ENCODE measurements at places on chromosomes 3 and 15.

DNA sequence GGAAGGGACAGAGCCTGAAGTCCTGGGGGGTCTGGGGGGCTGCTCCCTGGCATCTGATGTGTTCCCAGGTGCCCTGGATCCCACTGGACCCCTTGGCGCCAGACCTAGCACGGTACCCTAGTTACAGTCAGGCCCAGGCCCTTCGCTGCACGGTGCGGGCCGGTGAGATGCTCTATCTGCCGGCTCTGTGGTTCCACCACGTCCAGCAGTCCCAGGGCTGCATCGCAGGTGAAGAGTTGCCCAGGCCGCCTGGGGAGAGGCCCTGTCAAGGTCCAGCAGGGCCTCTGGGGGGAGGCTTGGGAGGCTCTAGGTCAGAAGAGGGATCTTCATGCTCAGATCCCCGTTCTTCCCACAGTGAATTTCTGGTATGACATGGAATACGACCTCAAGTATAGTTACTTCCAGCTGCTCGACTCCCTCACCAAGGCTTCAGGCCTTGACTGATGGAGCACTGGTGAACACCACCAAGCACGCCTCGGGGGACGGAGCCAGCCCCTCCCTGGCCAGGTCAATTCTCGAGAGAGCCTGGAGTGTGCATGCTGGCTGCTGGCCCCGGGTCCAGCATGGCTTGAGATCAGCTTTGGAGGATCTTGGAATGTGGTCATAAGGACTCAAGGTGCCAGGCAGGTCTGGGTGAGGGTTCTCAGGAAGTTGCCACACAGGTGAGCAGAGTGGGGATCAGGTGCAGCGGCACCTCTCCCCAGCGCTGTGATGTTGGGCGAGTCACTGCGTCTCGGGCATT lies 1.8 kb upstream of the PLA2G4B start:
- no peak for DNase-seq

DNA sequence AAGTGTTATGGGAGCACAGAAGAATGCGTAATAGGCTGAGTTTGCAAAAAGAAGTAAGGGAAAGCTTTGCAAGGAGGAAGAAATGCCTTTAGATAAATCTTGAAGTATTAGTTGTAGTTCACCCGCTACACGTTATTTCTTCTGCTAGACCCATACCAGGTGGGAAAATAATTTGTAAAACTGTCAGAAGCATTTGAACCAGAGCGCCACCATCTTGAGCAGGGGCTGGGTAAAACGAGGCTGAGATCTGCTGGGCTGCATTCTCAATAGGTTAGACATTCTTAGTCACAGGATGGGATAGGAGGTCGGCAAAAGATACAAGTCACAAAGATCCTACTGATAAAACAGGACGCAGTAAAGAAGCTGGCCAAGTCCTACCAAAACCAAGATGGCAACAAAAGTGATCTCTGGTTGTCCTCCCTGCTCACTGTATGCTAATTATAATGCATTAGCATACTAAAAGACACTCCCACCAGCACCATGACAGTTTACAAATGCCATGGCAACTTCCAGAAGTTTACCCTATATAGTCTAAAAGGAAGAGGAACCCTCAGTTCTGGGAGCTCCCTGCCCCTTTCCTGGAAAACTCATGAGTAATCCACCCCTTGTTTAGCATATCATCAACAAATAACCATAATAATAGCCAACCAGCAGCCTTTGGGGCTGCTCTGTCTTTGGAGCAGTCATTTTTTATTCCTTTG lies 50.0 kb upstream of the ZNF280D start:
- no peak for DNase-seq

DNA sequence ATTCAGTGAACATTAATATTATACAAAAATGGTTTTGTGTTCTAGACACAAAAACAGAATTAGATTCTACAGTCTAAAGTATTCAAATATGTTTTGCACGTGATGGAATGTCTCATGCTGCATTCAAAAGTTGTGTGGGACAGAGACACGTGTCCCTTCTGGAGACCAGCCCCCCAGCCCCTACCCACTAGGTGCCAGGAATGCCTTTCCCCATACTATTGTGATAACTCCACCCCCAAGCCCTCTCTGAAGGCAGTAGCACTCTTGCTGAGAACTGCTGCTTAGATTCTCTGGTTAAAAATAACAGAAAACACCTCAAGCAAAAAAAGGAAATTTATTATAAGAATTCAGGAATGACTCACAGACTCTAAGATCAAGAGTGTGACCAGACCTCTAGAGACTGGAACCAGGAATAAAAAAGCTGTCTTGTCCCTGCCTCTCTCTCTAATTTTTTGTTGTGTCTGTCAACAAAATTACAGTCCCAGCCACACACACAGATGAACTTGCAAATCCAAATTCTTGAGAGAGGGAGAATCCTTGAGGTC lies 57.7 kb downstream of the PXYLP1 start:
- DNase-seq, result no peak

DNA sequence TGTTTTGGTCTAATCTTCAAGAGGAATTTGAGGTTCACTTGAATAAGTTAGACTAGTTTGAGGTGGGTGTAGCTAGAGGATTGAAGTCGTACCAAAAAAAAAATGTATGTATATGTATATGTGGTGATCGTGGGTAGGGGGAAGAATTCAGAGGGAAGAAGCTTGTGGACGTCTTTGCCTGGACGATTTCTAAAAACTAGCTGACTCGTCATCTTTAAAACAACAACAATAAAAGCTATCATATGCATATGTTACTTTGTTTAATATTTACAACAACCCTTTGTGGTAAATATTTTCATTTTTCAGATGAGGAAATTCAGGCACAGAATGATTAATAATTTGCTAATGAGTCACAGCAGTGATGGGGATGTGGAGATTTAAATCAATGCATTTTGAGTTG lies 18.1 kb downstream of the RNF111 start:
- no peak for DNase-seq

DNA sequence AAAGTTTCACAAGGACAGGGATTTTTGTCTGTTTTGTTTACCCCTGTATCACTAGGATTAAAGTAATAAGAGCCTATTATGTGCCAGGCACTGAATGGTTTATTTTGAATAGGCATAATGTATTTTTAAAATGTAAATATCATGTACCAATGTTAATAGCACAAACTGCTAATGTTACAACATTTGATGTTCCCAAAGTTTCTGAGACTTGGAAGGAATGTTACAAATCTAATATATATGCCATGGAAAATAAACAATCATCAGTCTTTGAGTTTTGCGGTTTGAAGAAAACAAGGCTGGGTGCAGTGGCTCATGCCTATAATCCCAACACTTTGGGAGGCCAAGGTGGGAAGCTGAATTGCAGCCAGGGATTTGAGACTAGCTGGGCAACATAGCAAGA lies 159.4 kb downstream of the CDIN1 start:
- no peak for DNase-seq

DNA sequence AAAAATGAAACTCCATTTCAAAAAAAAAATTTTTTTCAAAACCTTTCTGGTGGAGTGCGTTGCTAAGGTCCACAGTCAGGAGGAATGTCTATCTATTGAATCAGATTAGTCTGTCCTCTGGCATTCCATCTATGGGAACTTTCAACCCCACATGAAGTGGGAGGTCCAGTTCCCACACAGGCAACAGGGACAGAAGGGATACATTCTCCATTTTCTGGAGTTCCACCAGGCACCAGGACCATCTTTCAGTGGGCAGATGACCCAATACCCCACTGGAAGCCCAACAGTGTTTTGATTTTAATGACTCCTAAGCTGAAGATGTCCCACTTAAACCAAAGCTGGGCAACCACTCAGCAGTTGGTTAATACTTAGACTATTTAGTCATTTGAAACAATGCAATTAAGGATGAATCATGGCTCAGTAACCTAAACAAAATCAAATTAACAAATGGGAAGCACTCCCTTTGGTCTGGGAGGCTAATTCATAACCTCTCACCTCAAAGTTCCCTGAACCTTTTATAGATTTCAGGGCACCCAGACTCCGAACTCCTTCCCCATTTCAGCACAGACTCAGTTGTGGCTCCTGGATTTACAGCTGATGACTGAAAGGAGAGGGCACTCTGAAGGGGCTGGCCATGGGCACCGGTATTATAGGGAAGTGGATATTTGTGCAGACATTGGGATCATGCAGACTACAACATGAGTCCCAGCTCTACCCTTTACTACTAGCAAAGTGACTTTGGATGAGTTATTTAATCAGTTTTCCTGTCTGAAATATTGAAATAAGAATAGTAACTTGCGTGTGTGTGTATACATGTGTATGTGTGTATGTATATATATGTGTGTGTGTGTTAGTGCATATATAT lies 264.3 kb upstream of the LRTM1 start:
- DNase-seq, result no peak

DNA sequence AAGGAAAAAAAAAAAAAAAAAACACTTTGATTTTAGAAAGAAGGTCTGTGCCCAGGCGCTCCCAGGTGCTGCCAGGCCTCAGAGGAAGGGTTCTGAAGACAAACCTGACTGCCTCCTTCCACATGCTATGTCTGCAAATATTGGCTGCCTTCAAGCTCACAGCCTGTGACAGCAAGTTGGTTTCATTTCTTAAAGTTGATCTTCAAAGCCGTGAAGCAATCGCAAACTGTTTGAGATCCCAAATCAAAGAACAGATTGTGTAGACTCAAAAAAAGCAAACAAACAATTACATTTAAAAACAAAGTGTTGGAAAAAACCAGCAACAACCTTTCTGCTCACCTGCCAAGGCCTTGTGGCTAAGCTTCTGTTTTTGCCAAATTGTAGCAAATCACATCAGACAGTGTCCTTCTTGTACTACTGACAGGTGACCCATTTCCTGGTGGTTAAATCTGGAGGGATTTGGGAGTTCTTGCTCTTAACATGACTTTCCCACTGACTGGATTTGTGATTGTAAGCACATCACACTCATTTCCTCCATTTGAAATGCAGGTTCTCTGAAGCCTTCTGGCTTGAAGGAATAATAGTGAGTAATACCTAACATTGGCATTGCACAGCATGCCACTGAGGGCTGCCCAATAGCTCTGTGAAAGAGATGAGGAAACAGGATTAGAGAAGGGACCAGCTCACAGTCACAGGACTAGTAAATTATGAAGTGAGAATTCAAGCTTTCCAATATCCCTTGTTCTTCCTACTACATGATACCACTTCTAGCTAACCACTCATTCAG lies 502.4 kb downstream of the LPP start:
- no peak for DNase-seq

DNA sequence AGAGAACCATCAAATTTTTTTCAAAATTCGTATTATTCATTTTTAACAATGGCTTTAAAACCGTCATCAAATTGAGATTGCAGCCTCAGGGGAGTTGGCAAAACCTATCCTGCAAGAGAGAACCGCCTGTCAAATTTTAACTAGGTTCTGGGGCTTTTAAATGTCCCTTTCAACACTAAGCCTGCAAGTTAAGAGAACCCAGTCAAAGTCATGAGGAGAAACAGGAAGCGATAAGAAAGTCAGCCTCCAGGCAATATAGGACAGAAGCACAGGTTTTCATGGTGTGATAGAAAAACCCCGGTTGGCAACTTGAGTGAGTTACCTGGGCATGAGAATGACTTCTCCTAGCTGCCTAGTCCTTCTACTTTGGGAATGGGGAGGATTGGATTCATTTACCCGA lies 59.8 kb downstream of the CPNE4 start:
- no peak for DNase-seq

DNA sequence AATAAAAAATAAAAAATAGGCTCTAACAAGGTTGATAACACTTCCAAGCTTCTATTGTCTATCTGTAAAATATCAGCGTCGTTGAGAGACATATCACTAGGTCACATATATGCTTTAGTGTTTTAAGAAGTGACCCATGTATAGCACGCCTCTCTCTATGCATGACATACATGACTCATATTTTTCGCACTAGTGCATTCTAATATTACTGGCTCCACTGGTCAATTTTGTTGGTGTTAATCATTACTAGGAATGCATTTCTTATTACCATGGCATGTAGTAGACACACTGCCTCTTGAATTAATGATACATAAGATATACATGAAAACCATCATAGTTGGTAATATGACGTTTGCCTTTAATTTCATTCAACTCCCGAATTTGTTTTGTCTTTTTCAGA lies 203.1 kb downstream of the CHL1 start:
- DNase-seq, result no peak

DNA sequence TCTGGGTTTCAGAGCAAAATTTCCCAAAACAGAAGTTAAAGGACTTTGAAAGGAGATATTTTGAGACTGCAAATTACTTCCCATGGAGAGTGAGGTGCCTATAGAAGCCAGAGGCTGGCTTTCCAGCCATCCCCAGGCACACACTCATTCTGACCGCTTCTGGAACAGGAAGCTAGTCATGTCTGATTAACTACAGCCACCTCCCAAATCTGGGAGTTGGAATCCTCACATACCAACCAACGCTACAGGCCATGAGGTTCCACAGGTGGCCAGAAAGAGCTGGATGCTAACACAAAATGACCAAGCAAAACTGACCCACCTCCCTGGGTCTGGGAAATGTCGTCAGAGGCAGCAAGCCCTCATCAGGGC lies 87.2 kb downstream of the SNRK start:
- DNase-seq, result no peak

DNA sequence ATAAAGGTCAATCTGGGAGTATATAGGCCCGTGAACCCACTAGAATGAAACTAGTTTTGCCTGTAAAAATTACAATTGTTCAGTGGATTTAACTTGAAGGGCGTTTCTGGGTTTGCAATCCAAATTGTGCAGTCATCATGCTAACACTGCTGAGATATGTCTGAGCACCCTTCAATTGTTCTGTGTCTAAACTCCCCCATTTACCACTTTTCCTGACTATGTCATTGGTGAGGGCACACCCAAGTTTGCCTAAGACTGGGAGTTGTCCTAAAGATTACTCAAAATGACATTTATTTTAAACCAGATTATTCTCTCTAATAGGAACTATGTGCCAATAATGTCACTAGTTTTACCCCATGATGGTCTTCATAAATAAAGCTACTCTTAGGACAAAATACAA lies 54.6 kb downstream of the EMC4 start:
- DNase-seq, result no peak

- no peak for DNase-seq
Observed at GRCh38 chr3:195443391-195443989, 670 bp upstream of the ACAP2 start.

GRCh38 chr3:196280689-196281440 lies 6.7 kb downstream of the PCYT1A start:
- no peak for DNase-seq

DNA sequence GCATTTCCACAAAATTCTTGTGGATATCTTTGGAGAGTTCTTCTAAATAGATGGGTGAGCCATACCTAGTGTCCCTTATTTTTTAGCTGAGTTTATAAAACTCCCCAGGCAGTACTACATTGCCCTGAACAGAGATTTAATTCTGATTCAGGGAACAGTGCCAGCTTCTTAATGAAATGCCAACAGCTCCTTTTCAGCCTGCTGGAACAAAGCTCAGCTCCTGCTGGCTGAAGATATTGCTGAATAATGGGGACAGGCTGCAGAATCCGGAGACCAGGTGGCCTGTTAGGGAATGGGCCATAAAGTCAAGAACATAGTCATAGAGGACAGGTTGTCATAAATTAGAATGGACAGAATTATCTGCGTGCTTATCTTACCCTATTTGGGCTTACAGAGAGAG lies 8.9 kb downstream of the HGD start:
- no peak for DNase-seq

GRCh38 chr3:194318511-194319161 lies 32.5 kb downstream of the CPN2 start:
- DNase-seq, result no peak

GRCh38 chr15:96687388-96688107 lies 357.0 kb downstream of the NR2F2 start:
- no peak for DNase-seq

- no peak for DNase-seq
Observed at GRCh38 chr15:73050561-73051295, 1.5 kb upstream of the NEO1 start.

GRCh38 chr3:183261151-183261724 lies 8.2 kb downstream of the B3GNT5 start:
- DNase-seq, result no peak
